ENCODE measurements at places on chromosomes 6 and 20.
A peak's percentile ranks its signal among the peaks of the same experiment; 100 is the strongest.

DNA sequence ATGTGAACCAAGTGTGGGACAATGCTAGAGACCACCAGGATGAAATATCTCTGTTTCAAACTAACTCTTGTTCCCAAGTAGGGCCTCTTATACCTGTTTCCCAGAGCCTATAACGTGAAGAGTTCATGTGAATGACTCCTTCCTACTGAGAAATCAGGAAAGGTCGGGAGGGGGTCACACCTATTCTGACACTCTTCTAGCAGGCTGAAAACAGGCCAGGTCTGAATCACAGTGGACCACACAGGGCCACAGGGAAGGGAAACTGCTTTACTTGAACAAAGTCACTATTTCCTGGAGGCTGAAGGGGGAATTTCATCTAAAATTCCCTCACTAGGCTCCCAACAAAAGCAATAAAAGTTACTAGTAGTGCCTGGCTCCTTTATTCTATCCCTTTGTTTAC, 88.4 kb upstream of the BMP2 start:
- no peak for DNase-seq

DNA sequence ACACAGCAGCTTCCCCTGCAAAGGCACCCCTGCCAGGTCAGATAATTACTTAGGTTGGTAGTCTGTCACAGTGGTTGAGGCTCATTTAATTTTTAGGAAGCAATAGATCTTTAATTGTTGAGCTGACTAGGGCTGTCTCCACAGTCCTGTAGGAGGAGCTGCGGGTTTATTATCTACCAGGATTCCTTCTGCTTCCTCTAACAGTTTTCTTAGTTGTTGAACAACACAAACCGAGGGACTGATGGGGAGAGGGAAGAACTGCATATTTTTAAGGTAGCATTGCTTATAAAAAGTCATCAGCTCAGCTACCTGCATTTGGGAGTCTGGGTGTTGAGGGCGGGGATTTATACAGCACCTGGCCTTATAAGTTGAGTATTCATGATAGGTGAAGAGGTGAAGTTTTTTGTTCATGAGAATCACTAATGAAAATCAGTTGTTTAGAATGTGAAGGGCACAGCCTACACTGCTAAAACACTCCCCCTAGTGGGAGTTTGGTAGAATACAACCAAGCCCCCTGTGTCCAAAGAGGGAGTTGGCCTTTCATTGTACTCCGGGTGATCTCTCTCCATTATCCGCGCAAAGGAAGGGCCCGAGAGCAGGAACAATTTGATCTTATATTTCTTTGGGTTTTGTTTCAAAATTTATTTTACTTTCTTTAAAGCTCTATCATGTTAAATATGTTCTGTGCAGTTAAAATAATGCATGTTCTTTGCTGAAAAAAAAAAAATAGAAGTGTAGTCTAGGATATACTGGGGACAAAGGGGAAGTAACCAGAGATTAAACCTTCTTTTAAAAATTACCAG, 69.6 kb downstream of the SSR1 start:
- peak; percentile 42 for DNase-seq

GRCh38 chr6:74415056-74415455, 719.1 kb downstream of the CD109 start:
- no peak for DNase-seq

DNA sequence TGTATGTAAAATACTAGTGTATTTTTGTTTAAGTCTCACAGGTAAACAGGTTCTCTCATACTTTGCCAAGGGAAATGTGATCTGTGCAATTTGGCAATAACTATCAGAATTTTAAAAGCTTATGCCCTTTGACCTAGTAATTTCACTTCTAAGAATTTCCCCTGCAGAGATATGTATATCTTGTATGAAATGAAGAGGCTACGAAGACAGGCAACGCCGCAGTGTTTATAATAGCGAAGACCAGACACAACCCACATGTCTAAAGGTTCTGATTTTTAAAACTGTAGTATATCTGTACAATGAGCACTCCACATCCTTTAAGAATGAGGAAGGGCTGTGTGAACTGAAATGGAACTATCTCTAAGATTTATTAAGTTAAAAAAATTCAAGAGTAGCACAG, 7.5 kb downstream of the TRAF3IP2 start:
- no peak for DNase-seq

DNA sequence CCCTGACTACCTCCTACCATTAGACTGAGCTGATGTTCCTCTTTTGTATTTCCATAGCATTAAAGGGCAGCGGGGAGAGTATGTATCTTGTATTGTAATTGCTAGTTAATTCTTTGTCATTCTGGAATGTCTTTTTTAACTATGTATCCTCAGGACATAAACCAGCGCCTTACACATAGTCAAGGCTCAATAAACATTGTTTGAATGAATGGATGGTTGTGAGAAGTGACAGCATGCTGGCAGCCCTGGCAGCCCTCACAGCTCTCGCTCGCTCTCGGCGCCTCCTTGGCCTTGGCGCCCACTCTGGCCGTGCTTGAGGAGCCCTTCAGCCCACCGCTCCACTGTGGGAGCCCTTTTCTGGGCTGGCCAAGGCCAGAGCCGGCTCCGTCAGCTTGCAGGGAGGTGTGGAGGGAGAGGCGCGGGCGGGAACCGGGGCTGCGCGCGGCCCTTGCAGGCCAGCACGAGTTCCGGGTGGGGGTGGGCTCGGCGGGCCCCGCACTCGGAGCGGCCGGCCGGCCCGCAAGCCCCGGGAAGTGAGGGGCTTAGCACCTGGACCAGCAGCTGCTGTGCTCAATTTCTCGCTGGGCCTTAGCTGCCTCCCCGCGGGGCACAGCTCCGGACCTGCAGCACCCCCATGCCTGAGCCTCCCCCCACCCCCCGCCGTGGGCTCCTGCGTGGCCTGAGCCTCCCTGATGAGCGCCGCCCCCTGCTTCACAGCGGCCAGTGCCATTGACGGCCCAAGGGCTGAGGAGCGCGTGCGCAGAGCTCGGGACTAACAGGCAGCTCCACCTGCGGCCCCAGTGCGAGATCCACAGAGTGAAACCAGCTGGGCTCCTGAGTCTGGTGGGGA, 93.1 kb downstream of the RNF182 start:
- DNase-seq = no peak

DNA sequence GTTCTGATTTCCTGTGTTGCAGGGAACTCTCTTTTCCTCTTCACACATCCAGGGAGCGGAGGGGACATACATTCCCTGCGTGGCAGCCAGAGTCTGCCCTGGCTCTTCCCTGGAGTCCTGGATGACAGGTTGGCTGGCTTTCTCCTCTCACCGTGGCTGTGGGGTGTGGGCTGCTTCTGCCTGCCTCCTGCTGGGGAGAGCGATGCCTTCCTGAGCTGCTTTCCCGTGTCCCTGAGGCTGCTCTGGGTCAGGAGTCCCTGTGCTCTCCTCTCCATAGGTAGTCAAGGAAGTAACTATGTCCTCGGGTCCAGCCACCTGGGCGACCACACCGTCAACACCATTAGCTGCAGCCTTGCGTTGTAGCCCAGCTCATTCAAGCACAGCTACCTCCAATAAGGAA, 451.7 kb downstream of the QKI start:
- no peak for DNase-seq

- no peak for DNase-seq
These were observed 57.6 kb downstream of the L3MBTL3 start for GRCh38 chr6:130075879-130076460.

DNA sequence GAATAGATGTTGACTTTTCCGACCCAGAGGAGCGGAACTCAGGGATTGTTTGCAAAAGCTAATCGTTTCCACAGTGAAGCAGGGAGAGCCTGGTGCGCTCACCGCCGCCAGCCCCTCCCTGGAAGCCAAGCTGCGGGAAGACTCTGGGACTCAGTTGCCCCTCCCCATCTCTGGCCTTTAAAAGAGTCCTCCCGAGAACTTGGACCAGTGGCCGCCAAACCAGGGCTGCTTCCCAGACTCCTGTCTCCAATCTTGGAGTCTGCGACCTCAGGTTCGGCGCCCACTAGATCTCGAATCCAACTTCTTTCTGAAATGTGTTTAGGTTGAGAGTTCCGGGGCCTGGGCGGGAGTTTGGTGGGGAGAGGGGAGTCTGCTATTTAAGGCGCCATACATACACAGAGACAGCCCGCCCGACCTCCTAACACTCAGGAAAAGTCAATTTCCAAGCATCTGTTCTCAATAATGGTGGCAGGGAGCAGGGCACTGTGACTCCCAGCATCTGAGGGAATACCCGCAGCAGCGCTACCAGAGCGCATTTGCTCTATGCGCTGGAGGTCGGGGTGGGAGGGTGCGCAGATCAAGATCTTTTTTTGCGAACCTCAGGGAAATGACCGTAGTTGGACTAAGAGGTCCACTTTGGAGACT, 800 bp upstream of the GRIK2 start:
- no peak for DNase-seq

- DNase-seq = no peak
These were observed 60.9 kb downstream of the GFRAL start for GRCh38 chr6:55388211-55388610.

DNA sequence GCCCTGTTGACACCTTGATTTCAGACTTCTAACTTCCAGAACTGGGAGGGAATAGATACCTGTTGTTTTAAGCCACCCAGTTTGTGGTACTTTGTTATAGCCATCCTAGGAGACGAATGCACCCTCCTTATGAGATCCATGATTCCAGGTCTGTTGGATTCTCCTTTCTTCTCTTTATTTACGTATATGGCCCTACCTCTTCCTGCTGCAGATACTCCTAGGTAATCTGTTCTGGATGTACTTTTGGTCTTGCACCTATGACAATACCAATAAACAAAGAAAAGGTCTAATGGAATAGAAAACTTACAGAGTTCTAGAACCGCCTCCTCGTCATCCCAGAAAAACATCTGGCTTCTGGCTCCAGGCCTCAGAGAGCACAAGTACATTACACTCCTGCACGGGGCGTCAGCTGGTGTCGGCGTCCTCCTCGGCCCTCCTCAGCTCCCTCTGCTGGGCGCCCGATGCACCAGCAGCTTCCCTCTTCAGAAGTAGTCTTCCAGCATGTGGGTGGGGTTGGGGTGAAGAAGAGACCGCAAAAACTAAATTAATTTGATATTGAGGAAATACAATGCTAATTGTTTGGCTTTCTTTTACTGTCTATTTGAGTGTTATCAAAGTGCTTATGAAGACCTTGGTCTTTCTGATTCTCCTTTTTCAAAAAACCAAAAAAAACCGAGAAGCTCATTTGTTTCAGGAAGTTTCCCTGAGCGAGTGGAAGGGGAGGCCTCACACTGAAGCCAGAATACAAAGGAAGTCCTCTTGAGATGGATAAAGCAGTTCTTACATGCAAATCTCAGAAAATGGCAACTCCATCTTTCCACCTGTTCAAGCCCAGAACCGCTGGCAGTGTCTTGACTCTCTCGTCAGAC, 9.7 kb upstream of the ATXN1 start:
- DNase-seq = peak; percentile 69

GRCh38 chr6:1869308-1869707, 259.6 kb downstream of the FOXC1 start:
- DNase-seq = no peak

GRCh38 chr6:13465734-13466133, 21.7 kb downstream of the GFOD1 start:
- no peak for DNase-seq

DNA sequence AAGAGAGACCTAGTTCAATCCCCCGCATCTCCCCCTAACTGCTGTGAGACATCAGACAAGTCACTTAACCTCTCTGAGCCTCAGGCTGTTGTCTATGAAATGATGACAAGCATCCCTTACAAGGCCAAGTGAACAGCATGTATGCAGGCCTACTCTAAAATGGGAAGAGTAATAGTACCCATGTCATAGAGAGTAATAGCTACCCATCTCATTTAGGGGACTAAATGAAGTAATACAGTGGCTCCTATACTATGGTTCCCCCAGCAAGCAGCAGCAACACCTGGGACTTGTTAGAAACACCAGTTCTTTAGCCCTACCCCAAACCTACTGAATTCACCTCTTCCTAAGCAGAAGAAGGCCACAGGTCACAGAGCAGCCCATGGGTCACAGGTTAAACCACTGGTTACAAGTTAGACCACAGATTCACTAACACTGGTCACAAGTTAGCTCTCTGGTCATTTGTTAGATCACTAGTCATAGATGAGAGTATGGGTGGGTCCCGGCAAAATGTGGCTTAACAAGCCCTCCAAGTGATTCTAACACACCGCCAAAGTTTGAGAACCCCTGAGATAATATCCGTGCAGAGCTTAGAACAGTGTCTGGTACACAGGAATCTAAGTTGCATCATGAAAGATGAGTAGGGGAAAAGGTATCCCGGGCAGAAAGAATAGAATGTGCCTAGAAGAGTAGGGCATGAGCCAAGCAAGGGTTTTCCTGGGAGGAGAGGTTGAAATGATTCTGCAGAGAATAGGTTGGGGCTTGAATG, 1.4 kb downstream of the DEFB124 start:
- no peak for DNase-seq

DNA sequence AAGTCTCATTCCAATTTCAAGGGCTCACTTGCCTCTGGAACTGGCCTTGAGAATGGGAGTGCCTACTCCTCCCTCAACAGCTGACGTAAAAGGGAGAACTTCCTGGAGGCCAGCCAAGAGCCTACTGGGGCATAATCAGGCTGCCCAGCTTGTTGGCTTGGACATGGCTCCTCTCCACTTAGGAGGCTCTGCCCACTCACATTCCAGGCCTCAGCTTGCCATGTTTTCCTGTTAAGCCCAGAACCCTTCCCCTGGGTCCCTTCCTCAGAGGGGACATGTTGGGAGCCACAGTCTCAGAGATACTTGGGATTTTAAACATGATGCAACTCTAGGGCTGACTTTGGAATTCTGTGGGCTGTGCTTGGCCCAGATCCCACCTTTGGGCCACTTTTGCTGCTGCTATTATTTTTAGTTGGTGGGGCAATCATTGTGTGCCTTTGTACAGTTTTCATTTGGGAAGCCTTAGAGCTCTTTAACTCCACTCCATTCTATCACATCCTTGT, 31.5 kb upstream of the ADTRP start:
- no peak for DNase-seq

DNA sequence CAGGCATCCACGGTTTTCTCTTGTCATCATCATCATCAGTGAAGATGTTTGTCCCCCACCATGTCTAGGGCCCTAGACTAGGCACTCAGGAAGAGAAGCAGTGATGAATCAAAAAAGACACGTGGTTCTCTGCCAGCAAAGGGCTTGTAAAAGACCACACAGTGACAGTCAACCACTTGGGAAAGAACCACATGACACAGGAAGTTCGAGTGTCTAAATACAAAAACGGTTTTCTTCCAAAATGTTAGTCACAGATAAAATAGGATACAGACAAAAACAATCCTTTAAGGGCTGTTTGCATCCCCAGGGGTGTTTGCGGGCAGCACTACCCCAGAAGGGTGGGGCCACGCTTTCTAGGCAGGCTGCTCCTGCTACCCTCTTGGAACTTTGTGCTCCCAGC, 356.8 kb upstream of the AGPAT4 start:
- no peak for DNase-seq

- no peak for DNase-seq
These were observed 18.1 kb downstream of the PMEPA1 start for GRCh38 chr20:57691699-57692098.

- no peak for DNase-seq
These were observed 637 bp downstream of the ABHD12 start for GRCh38 chr20:25389858-25390537.

- DNase-seq = no peak
These were observed 1.7 kb downstream of the AFDN start for GRCh38 chr6:167828325-167828956.
